ENCODE measurements at places on chromosomes 1 and 21.
A peak's percentile ranks its signal among the peaks of the same experiment; 100 is the strongest.

GRCh38 chr1:31216016-31216415, 23.7 kb downstream of the NKAIN1 start:
- no peak for DNase-seq

- no peak for DNase-seq
Measured at GRCh38 chr1:53606197-53606596, 132.8 kb downstream of the GLIS1 start.

GRCh38 chr1:107942814-107943213, 22.2 kb downstream of the VAV3 start:
- no peak for DNase-seq

DNA sequence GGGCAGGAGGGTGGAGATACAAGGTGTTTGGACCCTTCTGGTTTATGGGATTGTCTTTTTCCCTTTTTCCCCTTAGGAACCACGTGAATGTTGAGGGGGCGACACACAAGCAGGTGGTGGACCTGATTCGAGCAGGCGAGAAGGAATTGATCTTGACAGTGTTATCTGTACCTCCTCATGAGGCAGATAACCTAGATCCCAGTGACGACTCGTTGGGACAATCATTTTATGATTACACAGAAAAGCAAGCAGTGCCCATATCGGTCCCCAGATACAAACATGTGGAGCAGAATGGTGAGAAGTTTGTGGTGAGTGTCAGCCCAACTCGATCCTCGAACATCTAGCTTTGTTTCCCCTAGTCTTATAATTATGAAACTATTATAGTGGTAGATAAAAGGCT, 27.0 kb downstream of the SNX27 start:
- no peak for DNase-seq

DNA sequence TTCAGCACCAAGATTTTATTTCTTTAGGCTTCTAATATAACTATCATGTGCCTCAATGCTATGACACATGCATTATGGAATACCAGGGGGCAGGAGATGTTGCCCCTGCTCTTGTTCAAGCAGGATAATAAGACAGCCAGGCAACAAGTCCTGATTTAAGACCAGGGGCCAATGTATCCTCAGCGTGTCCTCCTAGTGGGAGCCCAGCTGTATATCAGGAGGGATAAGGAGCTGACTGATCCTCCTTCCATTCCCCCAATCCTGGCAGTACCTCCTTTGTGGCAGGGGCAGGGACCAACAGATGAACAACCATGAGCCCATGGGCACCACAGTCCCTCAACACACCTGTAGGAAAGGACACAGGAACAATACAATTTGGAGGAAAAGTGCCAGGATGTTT, 29.3 kb downstream of the SORT1 start:
- DNase-seq = no peak

DNA sequence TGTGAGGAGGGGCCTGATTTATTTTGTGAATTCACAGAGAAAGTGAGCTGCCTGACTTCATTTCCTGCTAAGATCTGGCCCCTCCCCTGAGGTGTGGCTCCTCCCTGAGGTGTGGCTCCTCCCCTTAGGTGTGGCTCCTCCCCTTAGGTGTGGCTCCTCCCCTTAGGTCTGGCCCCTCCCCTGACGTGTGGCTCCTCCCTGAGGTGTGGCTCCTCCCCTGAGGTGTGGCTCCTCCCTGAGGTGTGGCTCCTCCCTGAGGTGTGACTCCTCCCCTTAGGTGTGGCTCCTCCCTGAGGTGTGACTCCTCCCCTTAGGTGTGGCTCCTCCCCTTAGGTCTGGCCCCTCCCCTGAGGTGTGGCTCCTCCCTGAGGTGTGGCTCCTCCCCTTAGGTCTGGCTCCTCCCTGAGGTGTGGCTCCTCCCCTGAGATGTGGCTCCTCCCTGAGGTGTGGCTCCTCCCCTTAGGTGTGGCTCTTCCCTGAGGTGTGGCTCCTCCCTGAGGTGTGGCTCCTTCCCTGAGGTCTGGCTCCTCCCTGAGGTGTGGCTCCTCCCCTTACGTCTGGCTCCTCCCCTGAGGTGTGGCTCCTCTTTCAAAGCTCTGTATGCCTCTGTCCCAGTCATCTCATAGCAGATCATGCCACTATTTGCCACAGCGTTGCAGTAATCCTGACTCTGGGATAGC, 26.9 kb upstream of the LRRC3 start:
- peak; percentile 66 for DNase-seq

GRCh38 chr1:26536521-26536920, 7.0 kb downstream of the RPS6KA1 start:
- DNase-seq = no peak

DNA sequence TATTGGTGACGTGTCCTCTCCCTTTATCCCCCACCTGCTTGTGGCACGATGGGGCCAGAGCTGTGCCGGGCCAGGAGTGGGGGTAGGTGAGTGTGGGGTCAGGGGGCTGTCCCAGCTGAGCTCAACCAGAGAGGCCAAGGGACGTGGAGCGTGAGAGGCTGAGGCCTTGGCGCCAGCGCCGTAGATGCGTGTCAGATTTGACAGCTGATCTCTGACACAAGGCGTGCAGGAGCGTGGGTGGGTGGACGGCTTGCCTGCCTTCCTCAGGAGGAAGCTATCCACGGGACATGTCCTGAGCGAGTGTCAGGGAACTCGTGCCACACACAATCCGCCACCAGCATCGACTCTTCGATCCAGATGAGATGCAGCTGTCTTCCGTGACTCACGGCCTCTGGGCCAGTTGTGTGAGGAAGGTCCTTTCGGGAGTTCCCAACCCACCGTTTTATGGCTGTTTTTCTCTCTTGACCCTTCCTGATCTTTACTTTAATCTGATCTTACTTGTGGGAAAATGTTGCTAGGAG, 56.7 kb downstream of the SPSB1 start:
- DNase-seq = no peak

DNA sequence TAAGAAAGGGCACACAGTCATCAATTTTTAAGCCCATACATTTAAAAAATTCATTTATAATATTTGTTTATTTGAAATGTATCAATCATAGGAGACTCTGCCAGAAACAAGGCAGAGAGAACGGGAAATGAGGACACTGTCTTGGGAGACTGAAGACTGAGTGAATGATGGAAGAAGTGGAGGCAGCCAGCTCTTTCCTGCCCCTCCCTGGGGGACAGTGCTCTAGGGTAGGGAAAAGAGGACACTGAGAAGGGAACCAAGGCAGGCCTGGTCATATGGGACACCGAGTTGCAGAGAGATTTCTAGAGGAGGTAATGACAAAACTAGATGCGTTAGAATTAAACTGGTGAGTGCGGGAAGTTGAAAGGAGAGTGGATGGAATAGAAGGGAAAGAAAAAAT, 31.6 kb downstream of the EEIG2 start:
- no peak for DNase-seq

DNA sequence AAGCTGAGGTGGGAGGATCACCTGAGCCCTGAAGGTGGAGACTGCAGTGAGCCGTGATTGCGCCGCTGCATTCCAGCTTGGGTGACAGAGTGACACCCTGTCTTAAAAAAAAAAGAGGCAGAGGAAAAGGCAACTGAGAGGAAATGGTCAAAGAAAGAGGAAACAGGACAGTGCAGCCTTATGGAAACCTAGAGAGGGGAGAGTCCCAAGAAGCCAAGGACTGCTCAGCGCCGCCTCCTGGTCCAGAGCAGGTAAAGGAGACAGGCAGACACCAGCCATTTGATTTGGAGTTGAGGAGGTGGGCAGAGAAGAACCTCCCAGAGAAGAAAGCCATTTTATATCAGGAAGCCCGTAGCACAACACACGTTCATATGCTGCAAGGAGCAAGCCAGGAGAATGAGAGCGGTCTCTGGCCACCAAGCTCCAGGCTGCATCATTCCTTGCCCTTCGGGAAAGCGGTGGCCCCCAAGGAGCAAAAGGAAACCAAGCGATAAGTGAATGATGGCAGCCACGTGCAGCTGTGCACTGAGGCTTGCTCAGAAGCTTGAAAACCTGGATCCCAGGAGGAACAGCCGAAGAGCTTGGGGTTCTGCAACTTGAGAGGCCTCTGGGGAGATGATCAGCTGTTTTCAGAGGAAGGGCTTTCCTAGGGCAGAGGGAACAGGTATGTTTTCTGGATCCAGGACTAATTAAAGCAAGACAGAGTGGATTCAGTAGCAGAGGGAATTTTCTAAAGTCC, 33.7 kb downstream of the LRRC42 start:
- DNase-seq = no peak

- DNase-seq = peak; percentile 59
Measured at GRCh38 chr1:217482356-217483102, 148.4 kb downstream of the GPATCH2 start.

DNA sequence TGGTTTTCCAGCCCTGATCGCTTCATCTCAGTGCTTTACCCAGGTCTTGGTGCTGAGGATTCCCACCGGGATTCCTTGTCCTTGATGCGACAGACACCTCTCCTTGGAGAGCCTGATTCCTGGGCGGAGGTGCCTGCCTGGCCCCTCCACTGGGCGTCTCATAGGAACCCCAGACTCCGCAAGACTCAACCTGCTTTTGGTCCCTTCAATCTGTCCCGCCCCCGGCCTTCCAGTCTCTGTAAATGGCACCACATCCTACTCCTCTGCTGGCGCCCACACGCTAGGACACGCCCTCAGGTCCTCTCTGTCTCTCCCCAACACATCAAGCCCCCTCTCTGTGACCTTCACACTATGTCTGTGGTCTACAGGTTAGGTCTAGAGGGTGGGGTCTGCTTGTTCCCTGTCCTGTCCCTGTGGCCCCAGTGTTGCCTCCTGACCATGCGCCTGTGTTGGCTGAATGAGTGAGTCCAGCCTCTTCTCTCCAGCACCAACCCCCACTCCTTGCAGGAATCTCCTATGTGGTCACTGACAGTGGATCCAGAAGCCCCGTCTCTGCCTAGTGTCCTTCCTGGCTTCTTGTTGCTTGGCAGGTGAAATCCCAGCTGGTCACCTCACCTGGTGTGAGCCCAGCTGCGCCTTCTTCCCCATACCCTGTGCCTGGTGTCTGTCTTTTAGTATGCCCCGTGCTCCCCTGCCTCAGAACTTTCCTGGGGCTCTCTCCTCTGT, 119.7 kb upstream of the C1orf174 start:
- no peak for DNase-seq

- no peak for DNase-seq
Measured at GRCh38 chr1:78081980-78082860, 36.5 kb downstream of the GIPC2 start.

- DNase-seq = no peak
Measured at GRCh38 chr21:34344584-34344983, 19.2 kb upstream of the KCNE2 start.

GRCh38 chr1:235995511-235995910, 69.4 kb downstream of the NID1 start:
- no peak for DNase-seq

DNA sequence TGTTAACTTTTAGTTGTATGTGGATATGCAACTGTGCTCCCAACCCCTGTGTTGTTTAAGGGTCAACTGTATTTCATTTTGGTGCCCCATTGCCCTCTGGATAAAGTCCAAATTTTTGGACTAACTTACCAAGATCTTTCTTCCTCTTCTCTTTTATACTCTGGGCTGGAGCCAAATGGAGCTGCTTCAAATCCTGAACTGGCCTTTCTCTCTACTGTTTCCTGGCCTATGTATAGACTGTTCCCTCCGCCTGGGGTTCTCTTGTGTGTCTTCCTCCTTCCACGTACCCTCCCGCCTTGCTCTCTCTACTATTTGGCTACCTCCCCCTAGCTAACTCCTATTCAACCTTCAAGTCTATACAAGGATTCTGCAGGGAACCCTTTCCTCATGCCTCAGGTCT, 8.4 kb upstream of the CDC14A start:
- DNase-seq = no peak

DNA sequence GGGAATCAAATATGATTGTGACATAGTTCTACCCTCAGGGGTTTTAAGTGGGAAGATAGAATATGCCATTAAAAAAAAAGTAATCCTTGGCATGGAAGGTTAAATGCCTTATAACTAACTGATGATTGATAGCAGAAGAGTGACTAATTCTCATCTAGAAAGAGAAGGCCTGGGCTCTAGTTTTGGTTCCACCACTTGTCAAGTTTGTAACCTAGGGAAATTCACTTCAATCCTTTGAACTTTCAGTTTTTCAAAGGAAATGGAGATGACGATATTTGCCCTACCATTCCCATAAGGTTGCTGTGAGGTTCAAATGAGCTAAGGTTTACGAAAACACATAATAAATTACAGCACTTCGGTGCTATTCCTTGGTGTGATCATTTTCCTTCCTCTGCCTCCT, 88.5 kb downstream of the GPR88 start:
- DNase-seq = no peak

DNA sequence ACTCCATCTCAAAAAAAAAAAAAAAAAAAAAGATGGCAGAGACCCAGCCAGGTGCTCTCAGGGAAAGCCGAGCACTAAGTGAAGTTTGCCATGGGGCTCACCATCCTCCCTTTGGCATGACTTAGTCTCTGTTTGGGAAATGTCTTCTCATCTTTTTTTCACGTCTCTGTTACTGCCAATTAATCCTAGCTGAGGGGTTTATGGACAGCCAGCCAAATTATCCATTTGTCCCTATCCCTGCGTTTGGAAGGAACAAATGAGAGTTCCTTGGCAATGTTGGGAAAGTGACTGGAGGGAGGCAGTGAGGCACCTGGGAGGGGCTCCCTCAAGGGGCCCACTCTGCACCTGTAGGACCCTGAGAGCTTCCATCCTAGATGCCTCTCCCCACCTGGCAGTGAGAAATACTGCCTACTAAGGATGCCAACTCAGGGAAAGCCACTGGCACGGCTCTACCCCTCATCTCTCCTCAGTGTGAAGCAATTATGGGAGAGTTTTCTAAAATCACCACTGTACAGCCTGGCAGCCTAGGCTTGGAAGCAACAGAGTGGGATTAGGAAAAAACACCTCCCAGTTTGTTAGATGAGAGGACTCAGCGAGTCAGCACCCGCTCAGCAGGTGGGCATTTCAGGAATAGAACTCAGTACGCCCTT, 19.8 kb upstream of the SLC2A7 start:
- no peak for DNase-seq

DNA sequence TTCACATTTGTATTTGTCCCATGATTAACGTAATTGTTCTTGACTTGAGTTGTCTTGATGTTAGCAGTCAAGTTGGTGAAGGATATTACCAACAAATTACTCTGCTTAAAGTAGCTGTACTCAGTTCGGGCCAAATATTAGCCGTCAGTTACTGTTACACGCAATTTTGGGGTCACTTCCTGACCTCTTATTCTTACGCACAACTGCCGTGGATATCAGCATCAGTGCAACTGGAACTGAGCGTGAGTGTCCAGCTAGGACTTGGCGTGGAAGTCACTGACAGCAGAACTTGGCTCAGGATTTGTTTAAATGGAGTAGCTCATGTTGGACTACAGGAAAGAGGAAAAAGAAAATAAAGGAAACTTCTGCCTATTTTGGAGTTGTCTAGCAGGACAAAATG, 56.4 kb downstream of the ADAMTS1 start:
- no peak for DNase-seq

GRCh38 chr21:46598581-46599572, 6.0 kb downstream of the S100B start:
- DNase-seq = no peak

All from stimulated activated naive CD8-positive, alpha-beta T cell treated with anti-CD3 and anti-CD28 coated beads, Interleukin-15, amount 100 ng/mL, for 72 hours (primary cell).